Activated CD8-positive, alpha-beta memory T cell treated with anti-CD3 and anti-CD28 coated beads for 48 hours (primary cell): ENCODE measurements at places on chromosomes 4 and X.

DNA sequence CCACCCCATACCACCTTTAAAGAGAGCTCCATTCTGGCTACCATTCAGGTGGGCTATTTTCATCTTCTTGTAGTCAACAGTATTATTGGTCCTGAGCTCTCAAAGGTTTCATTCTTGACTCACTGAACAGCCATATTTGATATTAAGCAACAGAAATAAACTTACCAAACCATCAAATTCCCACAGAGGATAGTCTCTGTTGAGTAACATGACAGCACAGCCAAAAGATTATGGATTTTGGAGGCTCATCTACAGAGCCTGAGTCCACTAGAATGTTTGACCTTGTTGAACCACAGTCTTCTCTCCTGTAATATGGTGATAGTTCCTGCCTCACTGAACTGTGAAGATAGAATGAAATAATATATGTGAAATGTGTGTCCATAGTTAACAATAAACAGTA lies 276.3 kb upstream of the LDB2 start:
- no peak for DNase-seq

GRCh38 chr4:15898902-15899301 lies 39.6 kb downstream of the FGFBP1 start:
- no peak for DNase-seq

GRCh38 chrX:73401591-73402266 lies 45.1 kb upstream of the CDX4 start:
- DNase-seq = no peak

- DNase-seq = no peak
Observed at GRCh38 chr4:13539619-13540445, 4.5 kb downstream of the NKX3-2 start.

DNA sequence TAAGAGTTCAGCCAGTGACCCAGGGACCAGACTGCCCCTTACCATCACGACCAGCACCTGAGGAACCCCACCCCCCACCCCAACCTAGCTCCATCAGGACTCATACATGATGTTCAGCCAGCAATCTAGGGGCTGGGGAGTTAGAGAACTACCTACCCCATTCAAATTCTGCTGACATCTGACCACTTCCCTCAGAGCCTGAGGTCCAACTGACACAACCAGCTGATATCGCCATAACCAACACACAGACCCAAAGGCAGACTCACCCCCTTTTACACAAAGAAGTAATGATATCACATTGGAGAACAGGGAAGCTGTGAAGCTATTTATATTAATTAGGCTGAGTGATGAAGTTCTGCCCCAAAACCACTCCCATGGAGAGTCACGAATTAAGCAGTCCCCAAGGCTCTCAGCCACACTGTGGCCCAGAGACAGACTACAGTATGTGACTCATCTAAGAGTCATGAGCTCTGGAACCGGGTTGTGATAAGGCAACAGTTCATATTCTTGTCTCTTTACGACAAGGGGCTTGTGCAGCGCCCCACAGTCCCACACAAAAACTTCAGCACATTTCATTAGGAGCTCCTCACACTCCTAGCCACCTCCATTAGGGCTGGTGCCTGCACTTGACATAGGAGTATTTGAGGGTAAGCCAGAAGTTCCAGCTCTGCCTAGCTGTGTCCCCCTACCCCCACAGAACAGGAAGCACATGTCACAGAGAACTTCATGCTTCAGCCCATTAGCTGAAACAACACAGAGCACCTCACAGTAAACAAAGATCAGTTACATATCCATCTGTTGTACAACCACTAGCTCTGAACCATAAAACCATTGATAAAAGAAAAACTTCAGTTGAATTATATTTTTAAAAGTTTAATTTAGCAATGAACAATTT lies 184.7 kb upstream of the ZCCHC13 start:
- DNase-seq = no peak

DNA sequence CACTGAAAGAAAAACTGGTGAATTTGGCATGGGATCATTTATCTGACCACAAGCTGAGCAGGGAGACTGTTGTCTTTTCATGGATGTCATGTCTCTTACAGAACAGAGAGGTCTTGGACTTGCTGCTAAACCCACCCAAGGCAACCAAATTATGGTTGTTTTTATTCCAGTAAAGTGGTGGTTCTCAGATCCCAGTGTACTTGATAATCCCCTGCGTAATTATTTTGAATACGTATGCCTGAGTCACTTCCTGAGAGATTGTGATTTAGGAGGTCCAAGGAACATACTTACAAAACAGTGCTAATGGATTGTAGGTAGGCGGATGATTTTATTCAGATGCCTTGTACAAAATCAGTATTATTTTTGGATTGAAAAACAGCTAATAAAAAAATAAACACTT lies 585.6 kb downstream of the IL1RAPL1 start:
- no peak for DNase-seq

DNA sequence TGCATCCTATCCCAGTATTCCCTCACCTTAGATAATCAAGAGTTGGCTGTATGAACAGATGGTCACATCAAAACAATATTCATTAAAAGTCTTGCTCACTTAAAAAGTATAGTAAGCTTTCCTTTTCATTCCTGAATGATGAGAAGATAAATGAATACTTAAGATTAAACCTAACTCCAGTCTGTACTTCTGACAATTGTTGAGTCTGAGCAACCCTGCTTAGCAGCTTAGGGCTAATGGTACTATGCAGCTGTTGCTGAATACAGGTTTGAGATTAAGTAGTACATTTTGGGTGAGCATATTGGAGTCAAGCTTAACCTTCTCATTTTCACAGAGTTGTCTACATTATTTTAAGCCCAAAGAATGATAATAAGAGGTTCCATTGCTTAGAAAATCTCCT lies 121.7 kb upstream of the ETNPPL start:
- DNase-seq = no peak

GRCh38 chrX:10031746-10032145 lies 64.6 kb downstream of the CLDN34 start:
- no peak for DNase-seq

DNA sequence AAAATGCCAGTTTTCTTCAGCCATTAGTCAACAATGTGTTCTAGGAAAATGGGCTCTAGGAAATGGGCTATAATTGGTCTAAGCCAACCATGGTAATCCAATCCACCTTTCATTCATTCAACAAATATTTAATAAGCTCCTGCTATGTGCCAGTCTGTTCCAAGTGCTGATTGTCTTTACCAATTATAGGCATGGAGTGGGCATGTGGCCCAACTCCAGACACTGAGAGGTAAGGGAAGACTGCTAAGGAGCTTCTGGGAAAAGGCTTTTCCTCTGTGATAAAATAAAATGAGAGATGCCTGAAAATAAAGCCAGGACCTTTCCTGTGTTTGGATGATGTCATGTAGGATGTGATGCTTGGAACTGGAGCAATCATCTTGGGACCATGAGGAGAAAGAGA lies 43.3 kb downstream of the HOPX start:
- no peak for DNase-seq

GRCh38 chr4:83252782-83253405 lies 31.7 kb downstream of the COQ2 start:
- DNase-seq = no peak

DNA sequence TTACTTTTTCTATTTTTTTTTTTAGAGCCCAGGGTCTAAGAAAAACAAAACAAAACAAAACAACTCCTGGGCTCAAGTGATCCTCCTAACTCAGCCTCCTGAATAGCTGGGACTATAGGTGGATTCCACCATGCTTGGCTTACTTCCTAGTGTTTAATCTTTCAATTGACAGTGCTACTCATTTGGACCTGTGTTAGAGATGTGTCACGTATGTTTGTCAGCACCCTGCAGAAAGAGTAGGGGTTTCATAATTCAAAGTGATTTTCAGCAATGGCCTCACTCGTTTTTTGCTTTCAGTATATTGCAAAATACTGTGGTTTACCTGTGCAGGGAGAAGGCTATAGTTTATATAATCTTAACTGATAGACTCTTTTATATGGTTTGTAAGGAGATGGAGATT lies 71.6 kb upstream of the TEX13D start:
- no peak for DNase-seq

- no peak for DNase-seq
Observed at GRCh38 chr4:15466596-15466995, 3.1 kb upstream of the CC2D2A start.

- no peak for DNase-seq
Observed at GRCh38 chrX:68462197-68462596, 28.9 kb upstream of the OPHN1 start.

GRCh38 chrX:115452251-115452650 lies 108.7 kb upstream of the PLS3 start:
- DNase-seq = no peak

DNA sequence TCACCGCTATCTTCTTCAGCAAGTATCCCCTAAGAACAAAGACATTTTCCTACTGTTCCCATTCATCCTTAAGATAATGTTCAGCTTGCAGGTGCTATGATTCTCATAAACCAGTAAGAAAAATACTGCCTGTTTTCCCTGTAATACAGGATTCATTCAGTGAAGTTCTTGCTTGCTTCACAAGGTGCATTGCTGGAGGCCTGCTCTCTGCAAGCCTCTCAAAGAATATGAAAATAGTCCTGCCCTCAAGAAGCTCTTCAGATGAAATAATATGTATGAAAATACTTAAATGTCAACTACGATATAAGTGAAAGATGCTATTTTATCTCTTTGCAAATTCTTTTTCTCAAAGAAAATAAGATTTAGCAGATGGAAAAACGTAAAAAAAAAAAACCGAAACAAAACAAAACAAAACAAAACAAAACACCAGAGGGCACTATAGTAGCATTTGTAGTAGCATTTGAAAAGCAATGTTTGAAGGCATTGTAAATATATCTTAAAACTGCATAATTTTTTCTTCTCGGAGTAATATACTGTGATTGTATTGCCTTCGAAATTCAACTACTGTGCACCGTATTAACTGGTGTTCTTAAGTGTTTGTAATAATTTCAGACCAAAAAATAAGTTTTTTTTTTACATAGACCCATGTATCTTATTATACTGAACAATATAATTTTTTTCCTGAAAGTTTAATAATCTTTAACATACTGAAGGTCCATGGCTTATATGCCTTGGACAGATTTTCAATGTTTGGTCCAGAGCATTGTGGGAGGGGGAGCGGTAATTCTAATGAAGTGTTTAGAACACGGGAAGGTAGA lies 26.0 kb downstream of the ADH4 start:
- DNase-seq = no peak

- DNase-seq = no peak
Observed at GRCh38 chrX:576904-577560, 53.6 kb upstream of the SHOX start.

GRCh38 chr4:148222991-148223660 lies 219.1 kb downstream of the NR3C2 start:
- no peak for DNase-seq

- no peak for DNase-seq
Observed at GRCh38 chr4:40918330-40918729, 168.6 kb downstream of the NSUN7 start.

DNA sequence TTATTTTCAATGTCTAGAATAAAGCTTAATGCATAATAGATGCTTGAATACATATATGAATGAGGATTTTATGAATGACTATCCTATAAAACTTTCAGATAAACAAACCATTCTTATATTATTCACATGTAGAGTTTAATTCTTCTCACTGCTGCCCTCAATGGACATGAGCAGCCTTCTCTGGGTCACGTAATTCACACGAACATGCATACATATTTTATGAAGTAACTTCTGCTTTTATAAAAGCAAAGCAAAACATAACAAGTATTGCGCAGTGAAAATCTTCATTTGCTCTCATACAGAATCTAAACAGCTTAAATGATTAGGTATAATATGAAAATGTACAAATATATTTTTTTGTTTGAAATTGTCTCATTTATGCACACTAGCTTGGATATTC lies 116.7 kb downstream of the TMA16 start:
- DNase-seq = no peak

GRCh38 chr4:7792616-7793015 lies 147.0 kb downstream of the AFAP1 start:
- DNase-seq = no peak

DNA sequence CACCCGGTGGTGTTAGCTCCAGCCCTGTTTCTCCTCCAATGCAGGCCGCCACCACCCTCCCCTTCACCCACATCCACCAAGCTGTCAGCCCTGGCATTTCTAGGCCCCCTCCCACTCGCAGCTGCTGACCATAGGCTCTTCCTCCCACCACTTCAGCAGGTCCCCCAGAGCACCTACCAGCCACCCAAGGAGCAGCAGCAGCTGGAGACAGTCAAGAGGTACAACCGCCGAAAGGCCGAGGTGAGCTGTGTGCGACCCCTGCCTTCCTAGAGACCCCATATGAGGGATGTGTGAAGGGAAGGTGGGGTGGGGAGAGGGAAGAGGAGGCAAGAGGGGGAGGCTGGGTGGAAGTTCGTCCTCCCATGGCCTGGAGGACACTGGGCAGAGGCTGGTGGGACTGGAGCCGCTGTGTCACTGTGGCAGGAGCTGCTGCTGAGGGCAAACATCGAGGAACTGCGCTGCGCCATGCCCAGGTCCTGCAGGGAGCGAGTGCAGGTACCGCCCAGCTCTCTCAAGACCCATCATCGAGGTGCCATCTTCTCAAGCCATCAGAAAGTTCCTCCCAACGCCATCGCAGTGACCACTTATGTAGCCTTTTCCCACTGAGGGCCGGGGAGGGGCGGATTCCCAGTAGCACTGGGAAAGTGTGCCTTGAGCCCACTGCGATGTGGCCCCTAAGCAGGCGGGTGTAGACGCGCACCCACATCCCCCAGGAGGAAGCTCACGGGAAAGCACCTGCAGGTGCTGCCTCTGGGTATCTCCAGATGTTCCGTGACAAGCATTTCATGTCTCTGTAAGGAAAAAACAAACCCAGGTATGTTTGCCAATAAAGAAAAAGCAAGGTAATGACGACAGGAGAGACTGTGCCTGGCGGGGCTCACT lies 19.2 kb upstream of the RNF4 start:
- no peak for DNase-seq

GRCh38 chr4:70859066-70859465 lies 19.4 kb upstream of the GRSF1 start:
- DNase-seq = no peak

- no peak for DNase-seq
Observed at GRCh38 chr4:163558539-163559044, 64.1 kb downstream of the TMA16 start.

GRCh38 chr4:159778298-159778697 lies 675.4 kb downstream of the RAPGEF2 start:
- no peak for DNase-seq

DNA sequence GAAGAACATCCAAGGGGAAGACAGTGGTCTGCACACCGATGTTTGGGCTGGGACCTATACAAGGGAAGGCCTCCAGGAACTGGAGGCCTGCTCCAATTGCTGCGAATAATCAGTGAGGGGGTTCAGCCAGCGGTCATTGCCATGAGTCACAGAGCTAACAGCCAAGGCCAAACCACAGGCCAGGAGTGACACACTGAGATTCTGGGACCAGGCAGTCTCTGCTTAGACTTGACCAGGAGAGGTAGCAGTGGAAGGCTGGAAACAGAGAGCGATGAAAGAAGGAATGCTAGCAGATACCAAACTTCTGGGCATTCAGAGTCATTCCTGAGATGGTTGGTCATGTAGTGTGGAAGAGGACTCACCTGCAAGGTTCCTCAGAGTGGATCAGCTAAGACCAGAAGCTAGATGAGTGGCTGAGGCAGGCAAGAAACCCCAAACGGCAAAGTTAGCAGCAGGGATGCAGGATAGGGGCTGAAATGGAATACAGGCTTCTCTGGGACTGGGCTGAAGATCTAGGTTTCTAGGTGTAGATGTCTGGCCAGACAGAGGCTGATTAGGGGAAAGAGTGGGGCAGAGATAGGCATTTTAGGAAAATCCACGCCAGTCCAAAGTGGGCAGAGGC lies 54.7 kb downstream of the CNGA2 start:
- no peak for DNase-seq
